CD4-positive, alpha-beta T cell treated with Interleukin-1 beta for 1 hour (primary cell): ENCODE measurements at places on chromosomes 3 and 15.

GRCh38 chr3:89527736-89528305 lies 420.4 kb downstream of the EPHA3 start:
- DNase-seq: no peak

GRCh38 chr15:67918205-67918861 lies 78.5 kb upstream of the RNU6-1 start:
- DNase-seq: no peak

- DNase-seq: no peak
These were observed 10.9 kb downstream of the DISP2 start for GRCh38 chr15:40368719-40369473.

DNA sequence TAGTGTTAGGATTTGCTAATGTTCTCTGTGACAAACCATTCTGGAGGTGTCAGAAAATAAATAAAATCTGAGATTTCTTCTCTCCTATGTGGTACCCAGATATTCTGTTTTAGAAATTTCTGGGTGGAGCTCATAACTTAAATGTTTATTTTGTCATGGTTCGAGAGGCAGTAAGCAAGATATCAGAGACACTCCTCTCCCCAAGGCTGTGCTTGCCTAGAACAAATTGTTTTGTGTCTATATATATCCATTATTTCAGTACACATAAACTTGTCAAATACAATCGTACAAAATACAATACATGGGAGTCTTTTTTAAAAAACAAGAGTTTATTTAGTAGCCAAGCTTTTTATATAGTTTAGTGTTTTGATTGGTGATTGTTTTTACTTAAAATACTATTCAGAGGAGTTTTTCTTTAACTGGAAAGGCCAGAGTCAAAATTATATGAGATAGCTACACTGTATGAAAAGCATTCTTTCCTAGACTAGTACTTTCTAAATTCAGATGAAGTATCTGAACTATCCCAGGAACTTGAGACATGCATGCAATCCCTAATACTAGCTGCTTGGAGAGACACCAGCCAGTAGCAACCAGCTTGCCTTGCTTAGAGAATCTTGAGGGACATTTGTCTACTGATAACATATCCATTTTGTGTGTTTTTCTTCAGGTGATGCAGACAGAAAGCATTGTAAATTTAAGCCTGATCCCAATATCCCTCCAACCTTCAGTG lies 4.7 kb downstream of the EXOG start:
- DNase-seq: no peak

DNA sequence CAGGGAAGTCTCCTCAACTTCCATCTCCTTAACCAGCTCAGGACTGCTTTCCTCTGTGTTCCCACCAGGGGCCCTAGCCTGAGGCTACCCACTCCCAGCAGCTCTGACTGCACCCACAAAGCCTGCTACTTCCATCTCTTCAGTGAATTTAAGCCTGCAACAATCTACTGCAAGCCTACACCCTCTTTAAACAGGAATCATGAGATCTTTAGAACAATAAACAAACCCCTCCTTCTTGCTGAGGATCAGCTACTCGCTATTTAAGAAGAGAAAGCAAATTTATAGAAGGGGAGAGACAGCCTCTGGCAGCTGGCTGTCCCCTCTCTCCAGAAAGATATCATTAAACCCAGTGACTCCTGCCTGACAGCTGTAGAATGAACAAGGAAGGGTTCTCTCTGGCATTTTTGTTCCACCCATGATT lies 51.9 kb downstream of the ARHGAP31 start:
- no peak for DNase-seq

- DNase-seq: no peak
These were observed 74.8 kb upstream of the NAALADL2 start for GRCh38 chr3:174784206-174784934.

DNA sequence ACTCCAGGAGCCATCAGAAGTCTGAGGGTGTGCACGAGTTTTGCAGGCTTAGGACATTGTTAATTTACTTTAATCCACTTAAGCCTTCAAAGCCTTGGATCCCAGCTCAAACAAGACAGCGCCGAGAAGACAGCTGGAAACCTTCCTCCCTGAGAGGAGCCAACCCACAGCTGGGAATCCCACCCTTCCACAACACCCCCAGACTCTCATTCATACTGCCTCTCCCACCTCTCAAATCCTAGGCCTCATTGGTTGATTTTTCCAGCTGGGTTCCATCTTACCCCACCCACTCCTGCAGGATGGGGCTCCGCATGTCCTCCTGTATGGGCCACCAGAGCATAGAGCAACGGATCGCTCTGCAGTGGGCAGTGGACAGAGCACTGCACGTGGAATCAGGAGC lies 80.4 kb downstream of the SEMA5B start:
- no peak for DNase-seq

DNA sequence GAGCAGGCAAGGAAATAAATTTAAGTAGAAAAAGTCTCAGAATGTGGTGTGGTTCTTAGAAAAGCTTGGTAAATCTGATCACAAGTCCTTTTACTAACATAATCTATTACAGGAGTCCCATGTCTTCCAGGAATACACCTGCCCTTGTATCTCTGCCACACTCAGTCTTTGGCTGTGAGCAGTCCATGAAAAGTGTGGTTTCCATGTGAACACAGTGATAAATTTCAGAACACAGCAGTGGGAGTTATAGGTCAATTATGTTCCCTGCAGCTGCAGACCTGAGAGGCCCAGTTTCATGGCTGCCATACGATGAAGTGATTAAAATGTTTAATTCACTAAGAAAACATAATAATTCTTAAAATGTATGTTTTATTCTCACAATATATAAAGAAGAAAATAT lies 366.9 kb upstream of the STAC start:
- DNase-seq: no peak

- DNase-seq: no peak
These were observed 111.3 kb downstream of the GBE1 start for GRCh38 chr3:81650187-81650586.

DNA sequence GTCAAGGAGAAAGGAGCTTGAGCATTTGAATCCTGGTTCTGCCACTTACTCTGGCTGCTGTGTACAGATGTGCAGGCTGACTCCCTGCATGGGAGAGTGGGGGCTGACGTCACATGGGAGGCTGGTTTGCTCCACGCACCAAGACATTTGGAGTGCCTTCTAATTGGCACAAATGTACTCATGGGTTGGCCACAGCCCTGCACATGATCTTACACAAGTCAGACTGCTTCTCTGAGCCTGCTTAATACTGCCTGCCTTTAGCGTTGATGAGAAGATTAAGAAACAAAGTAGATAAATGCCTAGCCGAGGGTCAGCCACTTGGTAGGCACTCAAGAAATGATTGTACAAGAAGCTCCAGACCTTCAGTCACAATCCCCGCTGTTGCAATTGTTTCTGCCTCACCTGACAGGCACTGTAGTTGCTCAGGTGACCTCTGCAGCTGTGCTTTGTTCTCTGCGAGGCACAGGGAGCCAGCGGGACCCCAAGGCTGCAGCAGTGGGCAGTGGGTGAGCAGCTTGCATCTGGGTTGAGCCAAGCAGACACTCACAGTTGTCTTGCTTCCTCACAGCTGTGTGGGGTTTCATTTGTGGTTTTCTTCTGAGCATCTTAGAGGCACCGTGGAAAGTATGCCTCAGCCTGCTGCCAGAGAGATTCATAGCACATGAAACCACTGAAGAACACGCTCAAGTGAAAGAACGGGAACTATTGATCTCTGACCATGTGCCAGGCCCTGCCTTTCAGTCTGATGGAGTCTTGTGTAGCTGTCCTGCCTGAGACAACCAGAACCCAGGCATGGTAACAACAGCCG lies 33.1 kb downstream of the GRK7 start:
- DNase-seq: peak; percentile 50
